ENCODE measurements at places on chromosomes 4 and X.

DNA sequence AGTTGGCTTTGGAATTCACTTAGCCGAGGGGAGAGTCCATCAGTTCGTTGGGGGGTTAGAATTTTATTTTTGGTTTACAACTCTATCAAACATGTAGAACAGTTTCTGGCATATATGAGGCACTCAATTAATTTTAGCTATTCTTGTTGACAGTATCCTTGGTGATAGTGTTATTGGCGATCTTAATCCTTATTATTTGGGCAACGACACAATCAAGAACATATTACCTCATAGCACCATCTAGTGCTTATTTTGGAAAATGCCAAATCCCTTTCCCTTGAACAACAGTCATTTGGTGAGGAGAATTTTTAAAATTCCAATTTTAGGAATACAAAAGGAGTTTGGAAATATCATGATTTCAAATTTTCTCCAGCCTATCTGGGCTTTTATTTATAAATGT lies 17.9 kb upstream of the PGRMC1 start:
- no peak for DNase-seq

GRCh38 chr4:54930226-54930625 lies 195.2 kb downstream of the KDR start:
- DNase-seq, result no peak

GRCh38 chr4:8224975-8225625 lies 26.0 kb downstream of the SH3TC1 start:
- no peak for DNase-seq

GRCh38 chr4:101328063-101328602 lies 19.2 kb downstream of the PPP3CA start:
- DNase-seq, result no peak

- no peak for DNase-seq
Observed at GRCh38 chr4:68011684-68012083, 48.4 kb upstream of the TMPRSS11A start.

- no peak for DNase-seq
Observed at GRCh38 chr4:139209470-139210063, 32.5 kb upstream of the ELF2 start.

DNA sequence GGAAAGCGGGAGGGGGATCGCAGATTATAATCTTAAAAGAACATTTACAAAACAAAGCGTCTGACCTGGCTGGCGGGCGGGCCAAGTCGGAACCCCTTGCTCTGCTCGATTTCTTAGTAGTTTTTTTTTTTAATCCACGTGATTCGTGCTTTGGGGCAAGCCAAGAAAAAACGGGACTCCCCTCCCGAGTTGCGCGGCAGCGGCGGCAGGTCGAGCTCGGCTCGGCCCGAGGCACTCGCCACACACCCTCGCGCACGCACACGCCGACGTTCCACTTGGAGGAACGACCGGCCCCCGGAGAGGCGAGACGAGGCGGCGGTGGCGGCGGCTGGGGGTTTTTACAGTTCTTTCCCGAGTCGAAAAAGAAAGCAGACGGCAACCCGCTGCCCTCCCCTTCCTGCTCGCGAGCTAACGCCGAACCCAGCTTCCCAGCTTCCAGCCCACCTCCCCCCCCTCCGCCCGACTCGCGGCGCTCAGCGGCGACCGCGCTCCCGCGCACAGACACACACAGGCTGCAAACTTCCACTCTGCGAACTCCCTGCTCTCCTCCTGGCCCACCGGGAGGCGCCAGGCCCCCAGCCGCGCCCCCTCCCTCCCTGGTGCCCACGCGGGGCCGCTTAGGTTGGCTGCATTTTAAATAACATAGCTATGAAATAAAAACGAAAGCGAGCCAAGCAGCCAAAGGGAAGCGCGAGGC lies 1.2 kb downstream of the BCOR start:
- DNase-seq, result no peak

DNA sequence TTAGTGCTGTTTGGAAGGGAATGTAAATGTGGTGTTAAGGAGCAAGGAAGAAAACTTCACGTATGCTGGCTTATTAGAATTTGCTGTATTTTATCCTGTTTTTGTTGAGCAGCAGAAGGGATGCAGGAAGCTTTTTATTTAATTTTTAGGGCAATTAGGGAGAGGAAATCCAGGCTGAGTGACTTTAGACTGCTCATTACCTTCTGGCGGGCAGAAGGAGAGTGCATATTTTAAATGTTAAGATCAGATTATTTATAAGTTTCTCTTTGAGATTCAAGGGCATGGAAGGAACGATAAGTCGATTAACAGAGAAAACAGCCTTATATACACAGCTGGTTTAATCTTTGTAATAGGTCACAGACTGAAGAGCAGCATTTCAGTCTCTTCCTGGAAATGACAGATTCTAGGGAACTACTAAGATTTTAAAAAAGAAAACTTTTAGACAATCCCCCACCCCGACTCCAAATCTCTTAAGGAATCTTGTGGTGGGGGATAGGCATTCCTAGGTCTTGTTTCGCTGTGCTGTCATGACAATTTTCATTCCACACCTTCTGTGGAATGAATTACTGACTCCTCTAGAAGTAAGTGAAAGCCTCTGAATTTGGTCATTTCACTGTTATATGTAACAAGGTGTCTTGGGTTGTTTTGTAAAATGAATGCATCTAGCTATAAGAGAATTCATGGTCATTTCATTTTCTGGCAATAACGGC lies 402.5 kb downstream of the RAPGEF2 start:
- no peak for DNase-seq

GRCh38 chr4:5051278-5052203 lies at the start of gene STK32B:
TSS of gene STK32B (plus strand) at chr4:5051480.
- peak; percentile 43 for DNase-seq

GRCh38 chrX:2536141-2536540 lies 35.4 kb upstream of the DHRSX start:
- DNase-seq, result no peak

- DNase-seq, result no peak
Observed at GRCh38 chrX:134911348-134911747, 79.4 kb upstream of the SMIM10 start.

DNA sequence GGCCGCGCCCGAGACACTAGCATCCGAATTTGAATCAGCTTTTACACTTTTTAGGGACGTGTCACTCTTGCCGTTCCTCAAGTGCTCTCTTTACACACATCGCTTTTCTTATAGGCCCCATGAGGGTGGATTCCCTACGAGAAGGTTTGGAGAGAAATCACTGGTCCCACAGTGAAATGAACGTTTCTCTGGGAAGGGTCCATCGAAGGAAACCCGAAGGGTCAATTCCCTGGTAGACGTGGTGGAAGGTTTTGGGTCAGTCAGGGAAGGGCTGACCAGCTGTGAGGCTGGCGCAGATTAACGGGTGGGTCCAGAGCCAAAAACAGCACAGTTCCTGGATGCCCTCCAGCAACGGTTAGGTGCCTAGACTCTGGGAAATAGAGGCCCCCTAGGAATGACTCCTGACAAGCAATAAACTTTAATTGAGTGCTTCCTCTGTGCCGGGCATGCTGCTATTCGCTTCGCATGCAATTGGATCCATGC lies 35.9 kb downstream of the ETDC start:
- peak; percentile 30 for DNase-seq

DNA sequence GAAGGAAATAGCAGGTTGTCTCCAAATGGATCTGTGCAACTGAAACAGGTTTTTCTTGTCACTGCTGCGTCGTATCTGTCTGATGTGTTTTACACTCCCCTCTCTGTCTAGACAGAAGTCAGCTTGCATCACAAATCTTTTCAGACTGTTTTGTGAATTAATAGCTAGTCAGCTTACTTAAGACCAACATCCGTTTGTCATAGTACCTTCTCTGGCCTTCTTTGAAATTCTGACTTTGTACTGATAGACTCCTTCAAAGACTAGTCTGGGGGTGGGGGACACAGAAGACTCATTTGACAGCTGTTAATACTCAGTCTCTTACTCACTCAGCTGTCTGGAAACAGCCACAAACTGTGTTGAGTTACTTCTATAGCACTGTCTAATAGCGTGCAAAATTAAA lies 197.8 kb downstream of the PALLD start:
- peak; percentile 73 for DNase-seq

DNA sequence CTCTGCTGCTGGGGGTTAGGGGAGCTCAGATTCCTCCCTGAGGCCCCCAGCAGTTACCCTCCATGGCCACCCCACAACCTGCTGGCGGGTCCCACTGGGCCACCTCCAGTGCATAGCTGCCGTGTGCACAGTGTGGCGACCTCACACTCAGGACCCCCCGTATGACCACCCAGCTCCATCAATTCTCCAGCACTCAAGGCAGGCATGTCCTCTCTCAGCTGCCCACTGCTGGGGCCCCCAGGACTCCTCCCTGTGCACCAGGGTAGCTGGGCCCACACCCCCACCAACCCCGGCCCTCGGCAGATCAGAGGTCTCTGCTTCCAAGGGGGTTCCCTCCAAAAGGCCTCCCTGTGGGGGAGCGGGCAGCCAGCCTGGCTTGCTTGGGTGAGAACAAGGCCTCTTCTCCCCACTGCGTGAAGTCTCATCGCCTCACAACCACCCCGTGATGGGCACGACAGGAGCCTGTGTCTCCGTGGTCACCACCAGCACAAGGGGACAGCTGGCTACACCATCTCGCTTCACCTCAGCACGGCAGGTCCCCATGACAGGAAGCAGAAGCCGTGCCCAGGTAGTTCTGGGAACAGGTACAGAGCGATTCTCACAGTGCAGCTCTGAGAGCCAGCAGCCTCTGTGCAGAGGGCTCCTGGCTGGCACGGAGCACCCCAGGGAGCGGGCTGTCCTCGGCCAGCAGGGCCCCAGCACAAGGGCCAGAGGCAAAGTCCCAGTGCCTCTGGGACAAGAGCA lies 4.6 kb upstream of the HAUS3 start:
- DNase-seq, result no peak

DNA sequence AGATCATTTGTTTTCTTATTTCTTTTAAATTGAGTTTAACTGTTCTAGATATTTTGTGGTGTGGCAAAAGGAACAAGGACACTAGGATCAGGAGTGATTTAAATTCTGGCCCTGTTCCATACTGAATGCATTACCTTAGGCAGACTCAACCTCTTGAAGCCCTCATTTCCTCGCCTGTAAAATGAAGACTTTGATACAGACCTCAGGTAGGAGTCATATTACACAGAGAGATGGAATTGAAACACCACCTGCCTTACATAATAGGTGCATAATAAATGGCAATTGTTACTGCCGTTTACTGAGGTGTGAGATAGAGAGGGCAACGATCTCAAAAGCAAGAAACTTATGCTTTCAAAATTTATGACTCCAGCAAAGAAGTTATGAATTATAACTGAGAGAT lies 28.2 kb upstream of the RASSF6 start:
- DNase-seq, result no peak

DNA sequence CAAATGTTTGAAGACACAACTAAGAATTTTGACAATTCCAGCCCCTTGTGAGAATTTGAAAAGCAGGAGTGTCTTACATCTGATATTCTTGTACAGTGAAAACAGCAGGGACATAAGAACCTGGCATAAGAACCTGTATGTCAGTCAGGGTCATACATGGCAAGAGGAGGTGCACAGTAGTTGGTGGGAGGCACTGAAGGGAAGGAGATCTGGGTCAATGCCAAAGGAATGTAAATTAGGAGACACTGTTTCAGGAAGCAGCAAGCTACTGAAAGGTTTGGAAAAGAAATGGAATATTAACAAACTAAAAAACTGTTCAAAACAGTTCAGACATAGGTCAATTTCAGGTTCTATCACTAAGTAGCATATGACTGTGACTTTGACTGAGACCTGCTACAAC lies 25.0 kb upstream of the SPP1 start:
- DNase-seq, result no peak
